MCF 10A (cell line): ENCODE measurements at places on chromosomes 4 and X.

GRCh38 chrX:136457303-136457917 lies 30.3 kb upstream of the BRS3 start:
- DNase-seq = peak; percentile 30

- peak; percentile 26 for DNase-seq
Observed at GRCh38 chrX:826448-826847, 195.9 kb downstream of the SHOX start.

- no peak for DNase-seq
Observed at GRCh38 chr4:138317175-138317748, 75.1 kb upstream of the SLC7A11 start.

- no peak for DNase-seq
Observed at GRCh38 chrX:45740291-45740690, 539.6 kb upstream of the DIPK2B start.

DNA sequence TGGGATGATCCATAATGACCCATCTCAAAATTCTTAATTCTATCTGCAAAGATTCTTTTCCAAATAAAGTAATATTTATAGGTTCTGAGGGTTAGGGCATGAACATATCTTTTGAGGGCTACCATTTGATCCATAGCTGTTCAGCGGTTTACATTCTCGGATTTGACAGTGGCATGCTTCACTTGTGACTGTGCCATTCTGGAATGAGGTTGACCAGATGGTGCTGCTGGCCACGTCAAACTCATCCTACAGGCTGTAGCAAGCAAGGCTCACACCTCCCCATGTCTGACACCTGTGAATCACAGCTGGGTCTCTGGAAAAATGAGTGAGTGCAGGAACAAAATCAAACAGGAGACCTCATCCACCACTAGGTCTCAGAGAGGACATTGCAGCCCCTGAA lies 280.5 kb downstream of the DHRSX start:
- DNase-seq = no peak

- no peak for DNase-seq
Observed at GRCh38 chr4:28001698-28002097, 1141.1 kb downstream of the STIM2 start.

- peak; percentile 36 for DNase-seq
Observed at GRCh38 chrX:17632942-17633341, 104.4 kb upstream of the SCML1 start.
